ENCODE measurements at places on chromosomes 4 and X.

- DNase-seq, result no peak
Measured at GRCh38 chr4:6595897-6596537, 21.0 kb downstream of the MAN2B2 start.

GRCh38 chr4:108834835-108835384 is 72.1 kb upstream of the ETNPPL start:
- DNase-seq, result no peak

DNA sequence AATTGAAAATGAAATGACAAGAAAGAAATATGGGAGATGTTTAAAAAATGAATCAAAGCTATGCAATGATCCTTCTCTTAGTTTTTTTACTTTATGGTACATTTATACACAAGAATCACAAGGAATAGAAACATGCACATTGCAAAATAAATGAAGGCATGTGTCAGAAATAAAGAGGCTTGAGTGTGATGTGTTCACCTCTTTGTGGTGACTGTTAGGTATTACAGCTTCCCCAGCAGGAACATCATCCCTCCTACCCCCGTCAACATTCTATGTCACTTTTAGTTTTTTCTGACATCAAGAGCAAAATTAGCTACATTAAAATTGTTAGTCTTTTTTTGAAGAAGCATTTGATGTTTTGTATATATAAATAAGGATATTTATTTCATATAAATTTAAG is 214.8 kb downstream of the SLC4A4 start:
- no peak for DNase-seq

DNA sequence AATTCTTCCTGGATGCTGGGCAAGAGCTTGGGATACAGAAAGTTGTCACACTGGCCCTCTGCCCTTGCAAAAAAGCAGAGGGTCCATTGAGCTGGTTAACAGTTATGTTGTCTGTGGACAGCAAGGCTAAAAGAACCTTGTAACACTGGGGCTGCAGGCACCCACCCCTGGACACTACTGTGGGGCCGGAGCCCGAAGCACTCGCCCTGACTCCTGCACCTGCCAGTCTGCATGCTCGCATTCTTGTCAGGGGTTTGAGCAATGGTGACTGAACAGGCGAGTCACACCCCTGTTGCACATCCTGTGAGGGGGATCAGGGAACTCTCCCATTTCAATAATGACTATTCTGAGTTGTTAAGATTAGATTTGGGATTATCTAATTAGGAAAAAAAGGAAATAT is 23.6 kb downstream of the ADH4 start:
- DNase-seq, result no peak

DNA sequence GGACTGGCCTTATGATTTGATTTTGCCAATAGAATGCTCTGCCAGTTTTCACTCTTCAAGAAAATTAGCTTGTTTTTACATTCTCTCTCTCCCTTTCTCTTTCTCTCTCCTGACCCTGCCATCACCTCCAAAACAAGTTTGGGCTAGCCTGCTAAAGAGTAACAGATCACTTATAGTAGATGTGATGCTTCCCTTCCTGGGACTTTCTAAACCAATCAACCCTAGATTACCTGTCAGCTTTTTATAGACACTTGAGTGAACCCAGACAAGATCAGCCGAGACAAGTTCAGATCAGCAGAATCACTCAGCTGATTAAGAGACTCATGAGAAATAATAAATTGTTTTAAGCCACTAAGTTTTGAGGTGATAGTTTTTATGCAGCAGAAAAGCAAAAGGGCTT is 521.2 kb downstream of the ANKRD50 start:
- no peak for DNase-seq

- no peak for DNase-seq
Measured at GRCh38 chr4:15158406-15159091, 156.3 kb downstream of the CPEB2 start.

GRCh38 chrX:69556060-69557011 is 52.2 kb downstream of the NALF2 start:
- no peak for DNase-seq

- no peak for DNase-seq
Measured at GRCh38 chrX:19833034-19833677, 54.2 kb downstream of the SH3KBP1 start.

DNA sequence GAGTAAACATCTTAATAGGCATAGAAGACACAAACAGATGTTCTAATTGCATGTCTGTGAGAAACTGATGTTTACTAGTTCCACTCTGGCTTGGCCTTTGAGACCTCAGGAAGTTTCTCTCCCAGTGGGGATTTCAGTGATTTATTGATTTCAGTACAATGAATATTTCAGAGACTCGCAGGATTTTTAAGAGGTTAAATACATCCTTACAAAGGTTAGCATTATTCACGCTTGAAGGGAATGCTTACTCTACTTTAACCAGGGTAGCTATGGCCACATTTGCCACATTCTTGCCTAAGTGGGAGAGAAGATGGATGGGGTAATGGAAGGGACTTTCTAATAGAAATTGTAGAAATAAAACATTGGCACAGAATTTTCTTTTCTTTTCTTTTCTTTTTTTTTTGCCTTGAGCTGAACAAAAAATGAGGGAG is 480.1 kb downstream of the SPRY1 start:
- no peak for DNase-seq

GRCh38 chr4:24210332-24210902 is 320.6 kb upstream of the PPARGC1A start:
- DNase-seq, result no peak

GRCh38 chr4:78293348-78293747 is 236.2 kb downstream of the FRAS1 start:
- no peak for DNase-seq

DNA sequence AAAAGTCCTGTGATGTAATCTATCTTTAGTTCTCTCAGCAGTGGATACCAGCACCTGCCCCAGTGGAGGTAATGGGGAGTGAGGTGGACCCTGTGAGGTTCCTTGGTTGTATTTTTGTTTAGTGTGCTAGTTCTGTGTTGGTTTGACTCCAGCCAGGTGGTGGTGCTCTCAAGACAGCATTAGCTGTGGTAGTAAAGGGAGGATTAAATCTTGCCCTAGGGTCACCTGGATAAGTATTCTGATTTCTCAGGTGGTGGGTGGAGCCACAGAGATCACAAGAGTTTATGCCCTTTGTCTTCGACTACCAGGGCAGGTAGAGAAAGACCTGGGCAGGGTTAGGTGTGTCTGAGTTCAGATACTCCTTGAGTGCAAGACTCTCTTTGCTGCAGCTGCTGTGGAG is 176.3 kb upstream of the EDA2R start:
- no peak for DNase-seq

DNA sequence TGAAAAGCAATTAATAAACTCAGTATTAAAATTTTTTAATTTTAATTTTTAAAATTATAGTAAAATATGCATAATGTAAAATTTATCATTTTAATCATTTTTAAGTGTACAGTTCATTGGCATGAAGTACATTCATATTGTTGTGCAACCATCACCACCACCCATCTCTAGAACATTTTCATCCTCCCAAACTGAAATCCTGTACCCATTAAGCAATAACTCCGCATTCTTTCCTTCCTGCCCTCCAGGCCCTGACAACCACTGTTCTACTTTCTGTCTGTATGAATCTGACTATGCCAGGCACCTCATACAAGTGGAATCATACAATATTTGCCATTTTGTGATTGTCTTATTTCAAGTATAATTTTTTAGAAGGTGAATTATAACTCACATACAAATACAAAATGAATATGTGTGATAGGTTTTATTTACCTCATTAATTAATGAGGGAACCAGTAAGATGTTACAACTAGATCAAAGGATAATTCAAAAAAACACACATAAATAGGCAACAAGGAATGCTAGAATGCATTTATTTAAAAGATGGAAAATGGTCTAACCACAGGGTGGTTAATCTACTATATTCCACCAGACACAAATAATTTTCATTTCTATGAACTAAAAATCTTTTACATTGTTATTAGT is 13.1 kb upstream of the AFF1 start:
- no peak for DNase-seq

DNA sequence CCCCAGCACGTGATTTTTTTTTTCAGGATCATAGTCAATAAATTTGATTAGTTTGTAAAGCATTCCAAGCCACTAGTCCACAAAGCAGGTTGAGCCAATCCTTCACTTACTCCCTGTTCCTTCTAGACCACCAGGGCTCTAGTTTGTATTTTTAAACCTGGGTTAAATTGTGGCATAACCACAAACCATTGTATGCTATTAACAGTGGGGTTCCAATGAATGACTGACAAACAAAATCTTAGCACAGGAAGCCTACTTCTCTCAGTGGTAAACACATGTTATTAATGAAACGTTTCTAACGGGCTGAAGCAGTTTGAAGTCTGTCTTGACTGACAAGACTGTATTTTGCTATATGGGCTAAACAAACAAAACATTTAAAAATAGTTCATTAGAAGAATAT is 48.6 kb upstream of the GYPA start:
- DNase-seq, result no peak

GRCh38 chr4:3295837-3296624 is 3.2 kb downstream of the RGS12 start:
- no peak for DNase-seq

DNA sequence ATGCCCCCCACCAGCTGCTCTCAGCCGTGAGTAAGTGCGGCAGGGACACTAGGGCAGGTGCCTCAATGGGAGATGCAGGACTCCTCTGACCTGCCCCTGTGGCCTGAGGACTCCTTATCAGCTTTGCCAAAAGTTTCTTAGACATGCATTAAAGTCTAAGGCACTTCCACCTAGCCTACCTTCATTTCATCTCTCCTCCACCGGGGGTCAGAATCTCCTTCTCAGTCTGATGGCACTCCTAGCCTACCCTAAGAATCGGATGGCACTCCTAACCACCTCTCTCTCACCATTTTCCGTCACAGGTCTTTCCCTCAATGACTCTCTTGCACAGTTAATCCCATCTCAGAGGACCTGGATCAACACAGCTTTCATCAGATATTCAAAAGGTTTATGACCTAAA is 85.9 kb downstream of the OTC start:
- DNase-seq, result no peak

- DNase-seq, result no peak
Measured at GRCh38 chr4:140115140-140115539, 38.8 kb downstream of the MAML3 start.
